ENCODE measurements at places on chromosomes 6 and 20.

DNA sequence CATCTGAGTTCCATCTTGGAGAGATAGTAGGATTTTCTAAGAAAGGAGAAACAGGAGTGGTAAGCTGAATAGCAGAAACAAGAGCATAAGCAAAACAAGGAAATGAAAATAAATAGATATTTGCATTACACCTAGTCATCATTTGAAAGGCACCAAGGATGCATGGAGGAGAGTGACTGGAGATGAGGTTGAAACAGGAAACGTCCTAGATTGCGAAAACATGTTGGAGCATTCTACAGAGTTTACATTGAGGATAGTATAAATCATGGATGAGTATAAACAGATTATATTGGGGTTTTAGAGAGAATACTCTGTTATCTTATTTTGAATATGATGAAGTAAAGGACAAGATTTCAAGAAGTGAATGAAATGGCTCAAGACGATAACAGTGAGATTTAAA is 507.3 kb downstream of the EYS start:
- no peak for DNase-seq

GRCh38 chr6:90044182-90044832 is 150.0 kb downstream of the GJA10 start:
- DNase-seq: no peak

DNA sequence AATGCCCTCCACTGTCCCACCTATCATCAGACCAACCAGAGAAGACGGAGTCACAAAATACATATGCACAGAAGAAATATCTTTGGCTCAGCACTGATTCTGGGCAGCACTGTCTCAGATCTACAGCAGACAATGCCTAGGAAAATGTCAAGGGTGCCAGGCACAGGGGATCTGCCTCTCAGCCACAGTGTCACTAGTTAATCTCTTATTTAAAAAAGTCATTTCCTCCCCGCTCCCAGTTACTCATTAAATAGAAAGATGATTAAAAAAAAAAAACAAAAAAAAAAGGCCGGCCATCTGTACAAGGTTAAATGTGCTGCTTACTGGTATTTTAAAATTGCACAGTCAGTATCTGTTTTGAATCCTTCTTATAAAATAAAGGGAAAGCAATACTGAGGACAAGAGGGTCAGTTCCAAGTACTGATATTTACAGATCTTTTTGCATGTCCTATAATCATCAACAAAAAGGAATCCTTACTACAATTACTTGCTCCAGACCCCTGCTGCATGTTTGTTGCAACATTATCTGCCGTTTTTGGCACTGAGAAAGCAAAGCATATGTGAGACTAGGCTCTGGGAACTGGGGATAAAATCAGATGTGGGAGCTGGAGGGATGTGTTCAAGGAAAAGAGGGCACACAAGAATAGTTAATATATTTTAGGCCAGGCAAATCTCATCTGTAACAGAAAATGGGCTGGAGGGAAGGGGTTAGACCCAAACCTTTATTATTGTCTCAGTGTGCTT is 299.3 kb downstream of the KIF16B start:
- DNase-seq: no peak

DNA sequence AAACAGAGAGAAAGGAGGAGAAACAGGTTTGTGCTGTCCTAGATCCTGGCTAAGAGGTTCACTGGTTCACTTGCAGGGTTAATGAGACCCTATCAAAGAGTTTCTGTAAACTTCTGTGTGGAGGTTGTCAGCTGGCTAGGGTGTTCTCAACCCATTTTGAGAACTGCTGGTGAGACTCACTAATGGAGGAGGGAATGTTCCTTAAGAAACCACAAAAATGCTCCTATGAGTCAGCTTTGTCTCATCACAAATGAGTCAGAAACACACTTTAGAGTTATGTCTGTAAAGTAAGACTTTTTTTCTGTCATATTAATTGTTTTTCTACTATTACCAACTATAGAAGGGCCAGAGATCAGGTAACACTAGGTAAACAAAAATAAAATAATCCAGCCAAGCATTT is 884.4 kb downstream of the PHF3 start:
- DNase-seq: no peak

GRCh38 chr6:170134471-170135440 is 156.1 kb downstream of the DLL1 start:
- DNase-seq: no peak

DNA sequence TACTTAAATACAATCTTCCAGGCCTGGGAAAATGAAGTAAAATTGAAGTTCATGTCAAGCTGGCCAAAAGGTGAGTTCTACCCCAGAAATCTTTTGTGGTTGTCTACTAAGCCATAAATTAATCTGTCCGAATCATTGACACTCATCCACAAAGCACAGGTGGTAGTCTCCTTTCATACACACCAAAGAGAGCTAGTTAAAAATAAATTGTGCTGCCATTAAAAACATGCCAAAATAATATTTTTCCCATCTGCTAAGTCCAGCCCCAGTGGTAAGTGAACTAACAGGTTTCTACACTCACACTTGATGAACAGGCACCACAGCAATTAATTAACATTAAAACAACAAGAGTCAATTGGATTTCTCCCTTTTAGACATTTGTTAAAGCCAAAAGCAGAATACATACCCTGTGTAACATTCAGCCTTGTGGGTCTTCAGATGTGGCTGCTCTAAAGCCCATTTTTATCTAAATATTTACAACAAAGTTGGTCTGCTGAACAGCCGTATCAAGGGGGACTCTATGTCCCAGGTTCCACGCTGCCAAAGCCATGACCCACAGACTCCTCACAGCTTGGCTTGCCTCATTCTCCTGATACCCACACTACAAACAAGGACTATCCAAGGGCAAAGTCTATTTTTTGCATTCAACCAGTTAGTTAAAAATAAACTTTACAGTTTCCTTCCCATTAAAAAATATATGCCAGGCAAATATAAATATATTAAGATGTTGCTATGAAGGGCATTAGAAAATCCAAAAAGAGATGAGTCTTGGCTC is 490.4 kb downstream of the BMP2 start:
- DNase-seq: no peak

DNA sequence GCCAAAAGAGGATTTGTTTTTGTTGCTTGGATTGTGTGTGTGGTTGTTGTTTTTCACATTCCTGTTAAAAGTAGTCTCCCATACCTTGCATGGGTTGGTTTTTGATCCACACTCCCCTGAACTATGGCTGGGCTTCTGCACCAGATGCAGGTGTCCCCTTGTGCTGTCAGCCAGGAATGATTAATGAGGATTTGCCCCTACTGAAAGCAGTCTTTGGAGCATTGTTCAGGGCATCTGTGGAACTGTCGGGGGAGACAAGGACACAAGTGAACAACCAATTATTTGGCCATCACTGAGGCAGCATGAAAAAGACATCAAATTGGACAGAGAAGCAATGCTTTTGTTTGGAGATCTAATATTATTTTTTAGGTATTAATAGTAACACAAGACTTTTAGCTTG is 373.2 kb upstream of the MMS22L start:
- DNase-seq: no peak

DNA sequence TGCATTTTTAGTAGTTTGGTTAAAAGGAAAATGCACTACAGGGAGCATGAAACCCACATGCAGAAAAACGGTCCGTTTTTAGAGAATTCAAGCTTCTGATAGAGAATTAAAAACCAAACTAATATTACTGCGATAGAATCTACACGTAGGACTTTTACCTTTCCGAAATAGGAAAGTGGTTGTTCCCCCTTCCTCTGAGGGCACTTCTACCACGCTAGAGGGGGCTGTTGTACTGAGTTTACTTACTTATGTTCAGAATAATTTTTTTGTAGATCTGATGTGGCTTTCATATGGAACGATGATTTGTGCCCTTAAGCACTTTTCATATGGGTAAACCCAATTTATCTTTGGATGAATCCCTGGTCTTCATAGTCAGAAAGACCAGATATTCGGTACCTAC is 264.3 kb upstream of the PLN start:
- peak; percentile 4 for DNase-seq

DNA sequence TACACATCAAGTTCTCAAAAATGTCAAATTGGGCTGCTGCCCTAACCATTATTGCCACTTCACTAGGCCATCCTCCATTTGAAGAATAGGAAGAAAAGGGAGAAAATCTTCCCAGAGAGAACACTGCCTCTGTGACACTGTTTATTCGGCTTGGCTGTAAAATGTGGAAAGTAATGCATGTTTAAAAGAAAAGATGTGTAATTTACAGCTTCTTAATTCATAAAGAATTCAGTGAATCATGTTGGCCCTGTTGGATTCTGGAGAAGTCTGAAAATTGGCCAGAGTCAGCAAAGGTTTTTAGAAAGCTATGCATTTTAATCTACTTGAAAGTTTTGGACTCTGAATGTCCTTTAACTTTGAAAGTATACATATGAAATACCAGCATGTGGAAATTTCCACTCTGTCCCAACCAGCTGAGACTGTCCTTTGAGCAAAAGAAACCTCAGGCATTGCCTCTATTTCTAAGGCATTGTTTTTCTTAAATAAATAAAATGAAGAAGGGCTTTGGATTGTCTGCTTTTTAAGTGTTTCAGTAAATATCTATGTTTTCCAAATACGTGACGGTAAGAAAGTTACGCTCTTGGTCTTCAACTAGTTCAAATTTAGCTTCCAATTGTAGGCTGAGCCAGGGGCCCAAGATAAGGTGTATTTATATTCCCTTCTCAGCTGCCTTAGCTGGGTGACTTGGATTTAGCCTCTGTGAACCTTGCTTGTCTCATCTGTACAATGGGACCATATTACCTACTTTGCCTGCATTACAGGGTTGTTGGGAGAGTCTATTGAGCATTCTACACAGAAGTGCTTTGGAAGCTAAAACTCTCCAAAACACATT is 222.2 kb downstream of the UST start:
- DNase-seq: no peak

DNA sequence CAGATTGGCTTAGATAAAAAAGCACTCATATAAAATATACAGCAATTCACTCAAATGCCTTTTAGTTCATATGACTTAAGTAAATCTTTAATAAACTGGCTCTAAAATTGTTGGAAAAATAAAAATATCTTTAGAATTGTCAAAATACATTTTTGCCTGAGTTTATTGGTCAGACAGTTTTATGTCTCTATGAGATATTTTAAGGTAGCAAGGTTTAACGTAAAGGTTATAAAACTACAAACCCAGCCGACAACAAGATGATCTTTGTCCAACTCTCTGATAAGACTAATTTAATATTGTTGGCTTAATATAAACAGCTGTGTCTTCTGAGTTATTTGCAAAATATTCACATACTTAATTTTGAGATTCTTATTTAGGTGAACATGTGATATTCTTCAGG is 39.5 kb downstream of the RNASET2 start:
- no peak for DNase-seq

DNA sequence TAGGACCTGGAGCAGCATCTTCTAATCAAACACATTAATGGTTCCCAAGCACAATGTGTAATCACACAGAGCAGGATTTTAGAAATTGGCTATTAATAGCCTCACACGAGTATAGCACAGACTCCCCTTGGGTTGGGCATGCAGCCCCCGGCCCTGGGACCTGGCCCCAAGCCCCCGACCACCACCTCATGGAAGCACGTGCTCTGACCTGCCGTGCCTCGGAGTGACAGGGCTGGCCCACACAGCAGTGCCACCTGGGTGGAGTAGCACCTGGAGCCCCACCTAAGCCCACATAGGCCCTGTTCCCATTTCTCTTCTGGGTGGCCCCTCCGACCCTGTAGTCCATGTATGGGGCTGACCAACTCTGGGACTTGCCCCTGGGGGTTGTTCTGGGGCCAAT is 171.8 kb downstream of the TTLL2 start:
- no peak for DNase-seq

- DNase-seq: no peak
Observed at GRCh38 chr6:135852746-135853145, 1.2 kb downstream of the PDE7B start.

GRCh38 chr6:163777716-163778115 is 363.2 kb downstream of the QKI start:
- DNase-seq: no peak

DNA sequence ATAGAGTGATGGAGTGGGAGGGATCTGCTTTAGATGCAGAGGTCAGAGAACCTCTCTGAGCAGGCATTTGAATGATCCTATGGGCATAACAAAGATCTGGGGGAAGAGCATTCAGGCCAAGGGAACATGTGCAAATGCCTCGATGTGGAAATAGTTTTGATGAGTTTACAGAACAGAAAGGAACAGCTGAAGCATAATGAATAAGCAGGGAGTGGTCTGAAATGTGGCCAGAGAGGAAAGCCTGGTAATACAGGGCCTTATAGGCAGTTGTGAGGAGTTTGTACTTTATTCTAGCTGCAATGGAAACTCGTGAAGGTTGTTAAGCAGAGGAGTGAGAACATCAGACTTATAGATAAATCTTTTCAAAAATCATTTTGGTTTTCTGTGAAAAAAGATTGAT is 33.0 kb upstream of the ME1 start:
- DNase-seq: no peak

GRCh38 chr6:67362976-67363375 is 1272.1 kb upstream of the ADGRB3 start:
- no peak for DNase-seq

DNA sequence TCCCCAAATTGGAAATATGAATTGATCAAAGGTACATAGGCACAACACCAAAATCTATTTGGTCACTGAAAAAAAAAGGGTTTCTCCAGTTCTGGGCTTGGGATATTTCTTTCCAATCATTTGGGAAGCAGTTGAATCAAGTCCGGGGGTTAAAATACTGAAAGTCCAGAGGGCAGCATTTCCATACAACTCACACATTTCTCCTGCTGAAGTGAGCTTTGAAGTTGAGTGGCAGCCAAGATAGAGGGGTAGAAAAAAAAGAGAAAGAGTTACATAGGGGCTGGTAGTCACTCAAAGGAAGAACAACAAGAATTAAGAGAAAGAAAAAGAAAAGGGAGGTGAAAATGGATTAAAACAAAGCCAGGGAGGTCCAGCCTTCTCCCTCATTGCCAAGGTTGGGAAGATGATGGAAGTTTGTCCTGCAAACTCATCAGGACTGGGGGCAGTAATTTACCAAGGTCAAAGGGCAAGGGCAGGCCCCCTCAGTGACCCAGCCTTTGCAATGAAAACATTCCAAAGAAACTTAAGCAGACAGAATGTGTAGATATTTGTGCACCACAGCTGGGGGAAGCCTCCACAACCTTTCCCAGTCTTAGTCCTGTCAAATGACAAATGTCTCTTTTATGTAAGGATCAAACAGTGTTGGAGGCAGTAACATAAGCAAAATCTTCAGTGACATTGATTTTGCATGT is 525.3 kb upstream of the JARID2 start:
- DNase-seq: no peak

GRCh38 chr20:33814238-33814712 is 3.1 kb downstream of the CHMP4B start:
- no peak for DNase-seq

- no peak for DNase-seq
Observed at GRCh38 chr6:33692078-33692759, 19.3 kb downstream of the UQCC2 start.

GRCh38 chr6:6003621-6004366 is 2.9 kb downstream of the NRN1 start:
- DNase-seq: no peak
